ENCODE measurements at places on chromosomes 3 and 15.

- no peak for DNase-seq
Observed at GRCh38 chr3:86938416-86939105, 52.4 kb downstream of the VGLL3 start.

DNA sequence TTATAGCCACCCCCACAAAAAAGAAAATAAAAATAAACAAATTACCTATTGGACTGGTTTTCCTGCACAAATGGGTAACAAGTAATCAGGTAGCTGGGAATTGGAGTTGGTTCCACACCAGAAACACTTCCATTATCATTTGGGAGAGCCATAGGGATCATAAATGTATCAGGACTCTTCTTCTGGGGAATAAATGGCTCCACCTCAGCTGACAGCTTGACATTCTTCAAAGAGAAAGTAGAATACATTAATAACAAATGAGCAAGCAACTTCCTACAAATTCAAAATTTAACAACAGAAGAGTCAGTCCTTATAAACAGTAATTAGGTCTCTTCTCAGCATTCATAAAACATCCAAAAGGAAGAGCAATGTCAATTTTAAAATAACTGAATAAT is 8.7 kb downstream of the SECISBP2L start:
- DNase-seq: no peak

GRCh38 chr15:68502398-68502901 is 70.5 kb upstream of the ITGA11 start:
- DNase-seq: no peak

- no peak for DNase-seq
Observed at GRCh38 chr3:30531017-30531570, 75.3 kb upstream of the TGFBR2 start.

- DNase-seq: no peak
Observed at GRCh38 chr3:125194061-125194848, 18.3 kb downstream of the SLC12A8 start.

DNA sequence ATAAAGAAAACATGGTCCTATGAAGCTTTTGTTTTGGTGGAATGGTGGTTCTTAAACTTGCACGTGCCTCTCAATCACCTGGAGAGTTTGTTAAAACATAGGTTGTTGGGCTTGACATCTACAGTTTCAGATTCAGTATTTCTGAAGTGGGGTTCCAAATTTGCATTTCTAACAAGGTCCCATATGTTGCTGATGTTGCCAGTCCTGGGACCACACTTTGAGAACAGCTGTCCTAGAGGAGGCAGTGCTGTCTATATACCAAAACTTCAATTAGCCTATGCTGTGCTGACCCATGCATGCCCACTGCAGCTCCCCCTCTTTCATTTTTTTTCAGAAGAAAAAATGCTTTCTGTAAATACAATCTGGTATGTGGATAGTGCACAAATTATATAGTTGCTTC is 31.3 kb downstream of the ALCAM start:
- no peak for DNase-seq

DNA sequence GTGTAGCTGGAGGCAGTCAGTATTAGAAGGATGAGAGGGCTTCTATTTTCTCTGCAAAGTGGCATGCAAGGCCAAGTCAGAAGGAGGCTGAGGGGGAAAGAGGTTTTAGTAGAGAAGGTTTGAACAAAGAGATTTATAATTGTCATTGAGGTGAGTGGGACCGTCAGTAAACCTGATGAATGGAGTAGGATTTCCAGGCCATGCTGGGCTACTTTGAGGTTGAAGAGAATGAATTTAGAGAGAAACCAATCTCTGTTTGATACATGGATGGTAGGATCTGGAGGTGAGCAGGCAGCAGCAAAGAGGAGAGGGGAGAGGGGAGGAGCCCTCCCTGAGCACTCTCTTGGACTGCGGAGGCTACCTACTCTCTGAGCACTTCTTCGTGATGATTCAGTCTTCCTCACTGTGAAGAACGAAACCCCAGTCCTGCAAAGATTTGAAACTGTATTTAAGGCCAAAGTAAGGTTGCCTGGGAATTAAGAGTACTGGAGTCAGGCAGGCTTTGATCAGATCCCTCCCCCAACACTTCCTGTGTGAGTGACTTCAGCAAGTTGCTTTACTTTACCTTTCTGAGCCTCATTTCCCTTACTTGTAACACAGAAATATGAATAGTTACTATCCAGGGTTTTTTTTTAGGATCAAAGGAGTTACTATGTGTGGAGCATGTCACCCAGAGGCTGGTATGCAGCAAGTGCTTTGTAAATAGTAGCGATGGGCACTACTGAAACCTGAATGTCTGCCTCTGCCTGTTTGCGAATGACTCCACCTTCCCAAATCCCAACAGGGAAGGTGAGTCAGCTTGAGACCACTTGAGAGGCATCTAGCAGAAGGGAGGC is 75.8 kb downstream of the RPL39L start:
- DNase-seq: no peak

- no peak for DNase-seq
Observed at GRCh38 chr3:184335291-184335660, 2.1 kb upstream of the FAM131A start.

GRCh38 chr15:36579792-36580431 is 486 bp downstream of the CDIN1 start:
- DNase-seq: peak; percentile 28

DNA sequence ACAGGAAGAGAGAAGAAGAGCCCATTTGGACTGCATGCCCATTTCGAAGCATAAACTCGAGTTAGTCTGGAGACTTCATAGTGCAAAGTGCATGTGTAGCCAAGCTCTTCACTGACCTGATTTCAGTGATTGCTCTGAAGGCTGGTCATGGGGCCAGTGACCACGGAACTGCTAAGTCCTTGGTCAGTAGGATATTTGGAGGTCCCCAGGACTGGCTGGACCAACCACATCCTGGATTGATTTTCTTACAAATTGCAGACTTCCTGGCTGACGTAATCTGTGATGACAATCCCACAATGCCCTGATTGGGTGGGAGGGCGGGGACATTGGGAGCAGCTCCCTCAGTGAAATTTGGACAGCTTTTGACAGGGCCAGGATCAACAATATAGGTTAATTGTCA is 233.4 kb downstream of the CACNA2D3 start:
- DNase-seq: no peak

GRCh38 chr3:77079988-77080610 is 40.2 kb downstream of the ROBO2 start:
- DNase-seq: no peak

GRCh38 chr3:56693750-56694149 is 10.7 kb upstream of the TASOR start:
- no peak for DNase-seq

DNA sequence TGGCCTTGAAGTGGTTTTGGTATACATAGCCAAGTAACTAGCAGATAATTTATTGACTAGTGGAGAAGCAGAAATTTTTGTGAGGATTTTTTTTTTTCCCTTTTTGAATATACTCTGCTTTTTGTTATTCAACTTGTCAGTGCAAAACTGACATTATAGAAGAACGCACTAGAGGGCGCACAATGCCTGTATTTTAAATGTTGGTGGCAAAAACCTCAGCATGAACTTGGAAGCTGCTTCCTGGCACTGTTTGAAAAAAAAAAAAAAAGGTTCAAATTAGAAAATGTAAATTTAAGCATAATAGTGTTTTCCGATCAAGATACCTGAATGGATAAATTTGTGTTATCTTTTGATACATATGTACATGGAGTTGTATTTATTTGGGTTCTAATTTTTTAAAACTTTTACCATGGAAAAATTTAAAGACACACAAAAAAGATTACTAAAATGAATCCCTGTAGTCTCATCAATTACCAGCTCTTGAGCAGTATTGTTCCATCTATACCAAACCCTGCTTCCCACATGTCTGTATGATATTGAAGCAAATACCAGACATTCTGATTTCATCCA is 56.0 kb downstream of the SLC25A26 start:
- DNase-seq: peak; percentile 65

DNA sequence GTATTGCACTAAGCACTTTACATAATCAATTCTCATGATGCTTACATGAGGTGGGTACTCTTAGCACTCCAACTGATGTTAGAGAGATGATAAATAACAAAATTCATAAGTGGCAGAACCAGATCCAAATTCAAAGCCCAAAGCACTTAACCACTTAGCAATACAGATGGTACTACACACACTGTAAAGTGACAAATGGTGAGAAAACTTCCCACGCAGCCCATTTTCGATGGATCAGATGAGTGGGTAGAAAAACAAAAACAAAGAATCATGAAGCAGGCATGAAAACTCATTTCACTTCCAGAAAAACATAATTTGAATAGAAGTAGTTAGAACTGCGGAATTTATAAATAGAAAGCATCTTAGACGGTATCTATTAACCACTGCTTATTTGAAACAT is 66.2 kb downstream of the FRMD4B start:
- no peak for DNase-seq
